ENCODE measurements at places on chromosomes 4 and X.

DNA sequence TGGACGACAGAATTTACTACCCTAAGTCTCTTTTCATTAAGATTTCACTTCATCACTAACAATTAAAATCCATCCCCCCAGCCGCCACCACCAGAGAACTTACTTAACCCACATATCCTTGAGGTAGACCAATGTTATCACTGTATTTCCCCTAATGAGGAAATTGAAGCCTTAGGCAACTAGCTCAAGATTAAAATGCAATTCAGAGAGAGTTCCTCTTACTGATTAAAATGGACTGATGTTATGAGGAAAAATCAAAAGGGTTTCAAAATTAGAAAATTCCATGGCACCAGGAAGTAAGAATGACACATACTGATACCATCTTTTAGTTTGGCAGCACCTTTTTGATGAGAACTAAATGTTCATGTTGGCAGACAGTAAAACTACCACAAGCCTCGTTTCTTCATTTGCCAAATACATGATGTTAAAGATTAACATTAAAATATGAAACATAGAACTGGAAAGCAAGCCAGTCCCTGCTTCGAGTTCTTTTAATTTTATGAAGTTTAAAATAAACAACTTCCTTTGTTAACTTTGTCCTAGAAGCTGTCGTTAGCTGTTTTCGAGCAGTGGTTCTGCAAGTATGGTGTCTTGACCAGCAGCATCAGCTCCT, 69.3 kb upstream of the CCDC160 start:
- DNase-seq: no peak

GRCh38 chr4:48074657-48075056, 58.1 kb downstream of the NIPAL1 start:
- DNase-seq: no peak

DNA sequence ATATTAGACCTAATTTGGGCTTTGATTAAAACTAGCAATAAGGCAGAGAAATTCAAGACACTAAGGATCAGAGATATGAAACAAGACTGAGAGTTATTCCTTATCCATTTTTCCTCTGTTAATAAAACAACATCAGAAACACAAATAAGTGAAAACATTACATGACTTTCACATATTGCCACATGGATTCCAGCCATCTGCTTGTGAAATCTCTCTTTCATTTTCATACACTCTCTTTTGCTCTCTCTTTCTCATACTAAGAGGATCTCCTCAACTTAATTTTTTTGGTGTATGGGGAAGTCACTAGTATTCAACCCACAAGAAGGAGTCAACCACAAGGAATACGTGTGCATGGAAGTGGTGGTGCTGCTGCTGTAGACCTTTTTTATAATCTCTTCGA, 183.0 kb downstream of the LDB2 start:
- no peak for DNase-seq

GRCh38 chrX:107683124-107683895, 55.0 kb downstream of the PRPS1 start:
- no peak for DNase-seq

GRCh38 chr4:39565878-39566600, 38.8 kb upstream of the UGDH start:
- DNase-seq: no peak

GRCh38 chr4:6193399-6193798, 7.0 kb downstream of the JAKMIP1 start:
- DNase-seq: no peak

DNA sequence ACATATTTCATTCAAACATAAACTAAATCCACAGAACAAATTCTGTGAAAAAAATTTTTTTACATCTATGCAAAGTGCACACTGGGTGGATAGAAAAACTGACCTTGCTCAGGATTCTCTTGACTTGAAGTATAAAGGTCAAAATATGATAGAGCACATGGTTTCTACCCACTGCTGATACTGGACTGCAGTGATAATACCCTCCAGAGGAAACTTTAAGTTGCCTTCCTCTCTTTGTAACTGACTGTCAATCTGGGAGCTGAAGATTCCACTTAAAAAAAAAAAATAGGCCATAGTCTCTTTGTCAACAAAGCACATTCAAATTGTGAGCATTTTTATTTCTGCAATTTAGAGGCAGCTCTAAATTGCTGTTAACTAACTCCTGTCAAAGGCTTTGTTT, 3.2 kb upstream of the AMMECR1 start:
- no peak for DNase-seq

DNA sequence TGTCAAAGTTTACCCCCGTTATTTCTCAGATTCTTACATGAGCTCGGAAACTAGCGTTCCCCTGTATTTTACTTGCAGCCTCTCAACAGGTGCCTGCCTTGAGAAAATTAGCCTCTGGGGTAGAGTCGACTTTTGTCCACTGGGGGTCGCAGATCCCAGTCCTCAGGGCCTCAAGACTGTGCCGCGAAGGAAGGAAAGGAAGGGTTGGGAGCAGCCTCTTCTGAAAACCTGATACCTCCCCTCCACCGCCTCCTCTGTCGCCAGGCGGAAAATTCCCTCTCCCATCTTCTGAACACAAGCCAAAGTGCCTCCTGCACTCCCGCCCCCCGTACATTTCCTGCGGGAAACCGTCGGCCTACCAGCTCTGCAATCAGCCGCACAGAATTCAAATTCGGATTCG, 44.4 kb upstream of the TMSB15B start:
- DNase-seq: peak; percentile 34

DNA sequence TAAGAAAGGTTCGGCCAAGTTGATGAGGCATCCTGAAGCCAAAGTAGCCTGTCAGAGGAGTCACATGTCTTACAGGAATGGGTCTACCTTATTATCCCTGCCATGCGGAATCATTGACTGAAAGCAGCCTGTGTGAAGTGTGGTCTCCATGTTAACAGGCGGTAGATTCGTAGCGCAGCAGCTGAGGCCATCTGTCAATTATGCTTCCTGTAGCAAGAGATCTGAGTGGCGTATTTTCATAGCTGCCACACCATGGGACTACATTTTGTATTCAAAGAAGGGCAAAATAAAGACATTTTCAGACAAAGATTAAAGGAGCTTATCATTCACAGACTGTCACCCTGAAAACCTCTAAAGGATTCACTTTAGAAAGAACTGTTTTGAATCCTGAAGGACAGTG, 11.2 kb upstream of the MED14 start:
- no peak for DNase-seq

- DNase-seq: no peak
Measured at GRCh38 chr4:154314248-154314647, 177.4 kb downstream of the DCHS2 start.

- no peak for DNase-seq
Measured at GRCh38 chrX:7889135-7889534, 38.1 kb downstream of the PNPLA4 start.

DNA sequence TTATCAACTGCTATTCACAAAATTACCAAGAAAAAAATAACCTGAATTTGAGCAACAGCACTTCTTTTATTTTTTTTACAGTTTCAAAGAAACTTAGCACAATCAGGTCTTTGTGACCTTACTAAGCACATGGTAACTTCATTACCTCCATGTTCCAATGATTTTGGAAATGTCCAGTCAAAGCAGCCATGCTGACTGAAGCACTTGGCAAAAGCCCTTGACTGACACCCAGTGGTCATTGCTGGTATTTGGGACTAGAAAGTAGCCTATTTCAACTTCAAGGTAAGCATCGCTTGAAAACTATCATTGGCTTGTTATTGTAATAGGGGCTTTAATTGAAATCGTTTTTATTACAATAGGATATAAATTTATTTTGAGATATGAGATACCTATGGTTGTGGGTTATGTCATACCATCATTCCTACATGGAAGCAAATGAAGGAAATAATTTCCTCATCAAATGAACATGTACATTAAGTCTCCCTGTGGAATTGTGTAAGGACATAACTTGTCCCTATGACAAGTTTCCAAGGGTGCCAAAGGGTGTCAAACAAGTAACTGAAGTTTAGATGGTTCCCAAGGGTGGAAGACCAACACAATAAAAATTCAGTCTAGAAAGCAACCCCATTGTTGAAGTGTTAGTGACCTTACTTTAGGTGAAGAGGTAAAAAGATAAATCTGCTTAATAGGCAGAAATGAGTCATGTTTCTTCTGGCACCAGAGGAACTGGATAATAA, 15.2 kb upstream of the ANXA10 start:
- DNase-seq: peak; percentile 2

DNA sequence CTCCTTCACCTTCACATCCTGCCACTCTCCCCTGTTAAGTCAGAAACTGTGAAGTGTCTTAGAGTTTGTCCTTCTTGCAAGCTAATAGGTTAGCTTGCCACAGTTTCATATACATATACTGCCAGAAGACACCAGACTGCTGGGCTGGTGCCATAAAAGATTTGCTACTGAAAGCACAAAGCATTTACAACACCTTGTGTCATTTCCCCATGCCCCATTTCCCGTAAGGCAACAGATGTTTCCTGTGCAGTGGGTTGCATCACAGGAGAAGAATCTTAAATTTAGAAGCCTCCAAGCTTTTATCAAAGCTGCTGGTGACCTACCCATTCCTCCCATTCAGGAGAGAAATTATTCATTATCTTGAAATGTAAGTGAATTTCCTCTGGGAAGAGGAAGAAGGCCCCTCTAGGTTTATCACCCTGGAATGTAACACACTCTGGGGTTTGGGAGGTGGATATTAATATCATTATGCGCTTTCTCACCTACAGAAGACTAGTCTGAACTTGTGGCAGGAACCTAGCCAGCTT, 34.5 kb upstream of the RAB33B start:
- peak; percentile 75 for DNase-seq

GRCh38 chrX:65745992-65746391, 78.5 kb downstream of the MSN start:
- DNase-seq: no peak

GRCh38 chrX:74529311-74529710, 85.1 kb downstream of the RLIM start:
- no peak for DNase-seq

DNA sequence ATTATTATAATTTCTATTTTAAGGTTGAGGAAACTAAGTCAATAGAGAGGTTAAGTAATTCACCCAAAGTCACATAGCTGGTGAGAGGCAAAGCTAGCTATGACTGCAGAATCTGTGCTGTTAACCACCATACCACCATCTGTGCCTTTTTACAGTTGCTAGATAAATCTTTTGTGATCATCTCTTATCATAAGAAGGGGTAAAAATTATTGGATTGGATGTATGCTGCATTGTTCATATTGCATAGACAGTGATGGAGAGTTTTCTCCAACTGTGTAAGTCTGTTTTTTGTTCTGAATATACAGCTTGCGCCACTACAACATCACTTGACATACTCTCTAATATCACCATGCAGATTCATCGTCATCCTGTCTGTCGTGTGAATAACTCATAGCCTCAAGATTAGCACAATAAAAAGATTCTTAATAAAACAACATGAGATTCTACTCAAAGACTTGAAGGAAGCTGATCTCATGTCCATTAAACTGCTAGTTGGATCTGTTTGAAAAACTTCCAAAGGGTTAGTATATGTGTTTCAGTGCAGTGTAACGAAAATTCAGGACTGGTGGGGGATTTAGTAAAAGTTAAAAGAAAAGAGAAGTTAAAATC, 495.9 kb downstream of the SPRY1 start:
- no peak for DNase-seq

GRCh38 chr4:76962406-76963130, 13.0 kb downstream of the SEPTIN11 start:
- no peak for DNase-seq

DNA sequence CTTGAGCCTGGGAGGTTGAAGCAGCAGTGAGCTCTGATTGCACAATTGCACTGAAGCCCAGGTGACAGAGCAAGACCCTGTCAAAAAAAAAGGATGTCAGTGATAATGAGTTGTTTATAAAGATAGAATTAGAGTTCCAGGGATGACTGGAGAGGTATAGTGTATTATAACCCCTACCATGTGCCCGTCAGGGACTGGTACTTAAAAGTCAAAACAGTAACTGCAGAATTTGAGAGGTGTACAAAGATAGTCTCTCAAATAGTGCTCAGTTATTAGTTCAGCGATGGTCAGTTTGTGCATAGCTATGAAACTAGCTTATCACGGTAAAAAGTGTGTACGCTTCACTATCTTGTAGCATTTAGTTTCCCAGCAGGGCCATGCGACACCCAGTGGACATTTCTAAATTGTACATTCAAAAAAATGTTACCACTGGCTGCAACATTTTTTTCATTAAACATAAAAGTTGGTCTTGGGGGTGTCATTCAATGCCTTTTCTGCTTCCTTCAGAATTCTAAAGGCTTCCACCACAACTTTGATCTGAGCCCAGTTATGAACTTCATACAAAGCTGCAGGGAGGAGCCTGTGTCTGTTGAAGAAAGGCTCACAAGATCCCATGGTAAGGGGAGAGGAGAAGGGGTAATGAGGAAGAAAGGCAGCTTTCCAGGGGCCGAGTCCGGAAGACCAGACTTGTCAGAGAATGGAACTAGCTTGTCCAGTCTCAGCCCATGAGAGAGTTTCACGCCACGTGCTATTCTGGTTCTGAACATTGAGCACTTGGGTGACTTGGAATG, 9.2 kb upstream of the GYG2 start:
- DNase-seq: no peak

GRCh38 chrX:120301497-120301896, 9.8 kb downstream of the TMEM255A start:
- no peak for DNase-seq

GRCh38 chr4:80388284-80388607, 52.7 kb downstream of the CFAP299 start:
- DNase-seq: no peak

- DNase-seq: no peak
Measured at GRCh38 chr4:169099771-169100180, 89.7 kb upstream of the CBR4 start.

DNA sequence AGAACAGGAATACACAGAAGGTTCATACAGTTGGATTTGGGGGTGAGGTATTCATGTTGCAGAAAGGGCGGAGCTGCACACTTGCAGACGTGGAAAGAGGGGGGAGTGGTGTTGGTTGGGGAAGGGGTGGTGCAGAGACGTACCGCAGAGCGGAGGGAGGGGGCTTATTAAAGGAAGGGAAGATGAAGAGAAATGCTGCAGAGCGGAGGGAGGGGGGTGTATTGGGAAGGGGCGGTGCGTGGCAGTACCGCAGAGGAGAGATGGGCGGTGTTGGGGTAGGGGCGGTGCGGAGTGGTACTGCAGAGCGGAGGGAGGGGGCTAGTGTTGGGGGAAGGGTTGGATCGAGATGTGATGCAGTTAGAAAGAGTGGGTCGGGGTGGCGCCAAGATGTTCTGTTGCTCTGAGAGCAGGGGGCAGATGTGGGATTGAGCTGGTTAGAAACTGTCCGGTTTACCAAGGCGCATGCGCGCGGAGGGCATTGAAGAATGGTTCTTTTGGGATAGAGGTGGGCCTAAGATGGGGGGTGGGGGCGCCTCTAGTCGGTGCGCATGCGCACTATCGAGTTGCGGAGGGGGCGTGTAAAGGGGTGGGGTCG, 900 bp downstream of the TRO start:
- peak; percentile 54 for DNase-seq
